ENCODE measurements at places on chromosomes 6 and 20.

DNA sequence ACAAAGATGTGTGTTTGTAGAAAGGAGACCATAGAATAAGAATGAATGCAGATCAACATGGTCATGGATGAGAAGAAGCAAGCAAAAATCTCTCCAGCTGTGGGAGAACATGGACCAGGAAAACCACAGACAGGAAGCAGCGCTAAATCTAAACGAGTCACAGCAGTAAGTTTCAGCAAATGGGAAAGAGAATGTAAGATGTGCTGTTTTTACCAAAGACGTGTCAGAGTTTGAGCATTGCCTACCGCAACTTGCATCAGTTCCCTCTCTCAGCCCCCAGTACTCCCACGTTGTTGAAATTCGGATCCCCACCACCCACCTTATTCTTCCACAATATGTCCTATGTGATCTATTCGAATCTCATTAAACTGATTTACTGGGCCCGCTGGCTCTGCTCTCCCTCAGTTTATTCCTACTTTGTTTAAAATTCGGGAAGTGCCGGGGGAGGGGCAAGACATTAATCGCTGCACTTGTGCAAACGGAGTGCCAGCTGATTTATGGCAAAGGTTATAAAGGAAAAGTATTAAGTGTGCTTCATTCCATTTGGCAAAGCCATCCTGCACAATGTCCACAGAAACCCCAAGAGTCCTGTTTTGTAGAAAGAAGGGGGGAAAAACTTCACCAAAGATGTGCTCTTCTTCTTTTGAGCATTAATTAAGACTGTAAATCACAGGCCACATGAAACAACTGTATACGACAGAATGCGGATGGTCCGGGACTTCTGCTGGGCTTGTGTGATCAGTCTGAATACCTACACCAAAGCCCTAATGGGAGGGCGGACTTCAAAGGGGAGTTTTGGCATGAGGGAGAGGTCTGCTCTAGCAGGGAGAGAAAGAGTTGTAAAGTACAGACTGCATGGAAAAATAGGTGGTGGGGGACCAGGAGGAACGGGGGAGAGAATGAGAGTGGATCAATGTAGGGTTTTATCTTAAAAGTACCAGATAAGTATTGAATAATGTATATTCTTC, 59.1 kb upstream of the PRDM1 start:
- DNase-seq = no peak

GRCh38 chr6:4788953-4789584, 12.9 kb downstream of the CDYL start:
- no peak for DNase-seq

GRCh38 chr6:5091210-5092069, 6.3 kb downstream of the PPP1R3G start:
- no peak for DNase-seq

DNA sequence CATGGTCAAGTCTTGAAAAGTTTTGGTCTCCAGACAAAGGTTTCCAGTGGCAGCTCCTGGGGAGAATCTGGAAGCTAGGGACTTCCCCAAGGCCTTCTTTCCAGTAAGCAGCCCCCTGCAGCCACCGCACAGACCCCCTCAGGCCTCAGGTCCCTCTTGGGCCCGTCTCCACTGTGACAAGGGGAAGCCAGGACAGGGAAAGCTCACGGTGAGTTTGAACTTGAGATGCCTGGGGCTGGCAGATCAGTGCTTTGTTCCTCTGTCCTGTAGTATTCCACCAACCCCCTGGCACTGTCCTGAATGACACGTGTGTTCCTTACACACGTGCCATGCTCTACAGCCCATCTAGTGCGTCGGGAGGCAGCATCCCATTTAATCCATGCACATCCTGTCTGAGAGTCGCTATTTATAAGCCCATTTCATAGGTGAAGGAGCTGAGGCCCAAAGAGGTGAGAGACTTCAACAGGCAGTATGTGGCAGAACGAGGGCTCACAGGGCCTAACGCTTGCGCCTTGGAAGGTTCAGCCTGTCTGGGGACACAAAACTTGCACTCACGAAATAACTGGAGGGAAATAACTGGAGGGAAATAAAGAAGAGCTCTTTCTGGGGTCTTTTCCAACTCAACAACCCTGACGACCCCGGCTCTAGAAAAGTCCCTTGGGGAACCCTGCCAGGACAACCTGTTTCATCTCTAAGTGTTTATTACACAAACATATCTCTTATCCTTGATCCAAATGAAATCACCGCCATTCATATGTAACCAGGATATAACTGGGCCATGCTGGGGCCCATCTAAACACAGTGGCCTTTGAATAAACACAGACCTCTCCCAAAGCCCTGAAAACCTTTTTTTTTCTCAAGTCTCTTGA, 123.0 kb downstream of the BANF2 start:
- no peak for DNase-seq

GRCh38 chr20:9078826-9079731, 10.2 kb downstream of the PLCB4 start:
- DNase-seq = no peak

GRCh38 chr6:135179372-135179771, 1.7 kb upstream of the MYB start:
- DNase-seq = no peak

- DNase-seq = peak; percentile 97
Measured at GRCh38 chr20:38434770-38435554, at the start of gene SNHG17. Gene SNHG17 (minus strand): TSS chr20:38435328.

GRCh38 chr6:150368762-150369161, at the start of gene IYD:
Gene IYD (plus strand): TSS chr6:150369012. CDS start chr6:150369032, 20 bp downstream.
- DNase-seq = no peak

DNA sequence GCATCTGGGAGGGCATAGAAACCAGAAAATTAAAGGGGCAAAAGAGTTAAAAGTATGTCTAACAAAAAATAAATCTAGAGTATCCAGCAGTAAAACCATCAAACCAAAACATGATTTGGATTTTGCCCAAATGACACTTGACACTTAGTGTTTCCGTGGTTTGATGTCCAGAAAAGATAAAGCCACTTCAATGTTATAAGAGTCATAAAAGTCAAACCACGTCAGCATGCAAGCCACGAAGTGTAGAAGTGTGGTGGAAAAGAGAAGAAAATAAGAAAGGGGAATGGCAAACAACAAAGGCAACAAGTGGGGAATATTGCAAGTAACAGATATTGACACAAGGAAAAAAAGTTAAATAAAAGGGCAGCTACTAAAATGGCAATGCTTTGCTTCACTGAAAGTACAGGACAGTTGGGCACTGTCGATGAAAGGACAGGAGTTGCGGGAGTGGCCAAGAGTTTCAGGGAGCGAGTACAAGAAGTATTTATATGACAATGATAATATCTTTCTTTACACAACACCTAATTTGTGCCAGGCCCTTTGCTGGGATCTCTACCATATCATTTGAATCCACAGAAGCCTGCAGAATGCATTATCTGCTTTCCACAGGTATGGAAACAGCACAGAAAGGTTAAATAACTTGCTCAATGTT, 6.3 kb upstream of the HDDC2 start:
- no peak for DNase-seq

GRCh38 chr20:46132705-46133120, 14.6 kb downstream of the CD40 start:
- peak; percentile 65 for DNase-seq

DNA sequence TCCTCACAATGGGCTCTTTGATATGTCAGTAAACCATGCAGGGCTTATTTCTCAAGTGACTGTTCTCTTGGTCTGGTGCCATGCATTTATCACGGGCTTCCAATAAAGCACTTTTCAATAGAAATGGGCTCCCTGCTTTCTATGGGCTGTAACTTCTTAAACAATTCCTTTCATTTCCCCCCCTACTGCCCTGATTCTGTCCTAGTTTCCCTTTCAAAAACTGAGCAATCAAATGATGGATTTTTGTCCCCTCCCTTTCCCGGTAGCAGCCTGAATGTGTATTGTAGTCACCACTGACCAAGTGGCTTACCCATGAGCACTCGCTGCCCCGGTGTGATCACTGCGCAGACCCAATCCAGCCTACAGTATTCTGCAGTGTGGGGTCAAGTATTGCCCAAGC, 13.9 kb downstream of the RPS10 start:
- DNase-seq = no peak

DNA sequence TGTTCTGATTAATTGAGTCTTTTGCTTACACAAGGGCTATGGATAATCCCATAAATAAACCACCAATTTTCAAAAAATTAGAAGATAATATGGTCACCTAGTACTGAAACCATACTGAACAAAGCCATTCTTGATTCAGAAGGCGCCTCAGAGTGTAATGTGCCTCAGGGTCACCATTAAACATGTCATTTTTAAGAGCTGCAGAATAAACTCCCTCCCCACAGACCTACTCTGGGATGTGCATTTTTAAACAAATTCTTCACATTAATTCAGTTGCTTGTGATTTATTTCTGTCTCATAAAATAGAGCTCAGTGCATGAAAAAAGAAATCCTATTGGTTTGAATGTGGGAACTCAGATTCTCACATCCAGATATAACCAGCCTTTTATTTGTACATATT, 202.1 kb upstream of the HEY2 start:
- DNase-seq = no peak

DNA sequence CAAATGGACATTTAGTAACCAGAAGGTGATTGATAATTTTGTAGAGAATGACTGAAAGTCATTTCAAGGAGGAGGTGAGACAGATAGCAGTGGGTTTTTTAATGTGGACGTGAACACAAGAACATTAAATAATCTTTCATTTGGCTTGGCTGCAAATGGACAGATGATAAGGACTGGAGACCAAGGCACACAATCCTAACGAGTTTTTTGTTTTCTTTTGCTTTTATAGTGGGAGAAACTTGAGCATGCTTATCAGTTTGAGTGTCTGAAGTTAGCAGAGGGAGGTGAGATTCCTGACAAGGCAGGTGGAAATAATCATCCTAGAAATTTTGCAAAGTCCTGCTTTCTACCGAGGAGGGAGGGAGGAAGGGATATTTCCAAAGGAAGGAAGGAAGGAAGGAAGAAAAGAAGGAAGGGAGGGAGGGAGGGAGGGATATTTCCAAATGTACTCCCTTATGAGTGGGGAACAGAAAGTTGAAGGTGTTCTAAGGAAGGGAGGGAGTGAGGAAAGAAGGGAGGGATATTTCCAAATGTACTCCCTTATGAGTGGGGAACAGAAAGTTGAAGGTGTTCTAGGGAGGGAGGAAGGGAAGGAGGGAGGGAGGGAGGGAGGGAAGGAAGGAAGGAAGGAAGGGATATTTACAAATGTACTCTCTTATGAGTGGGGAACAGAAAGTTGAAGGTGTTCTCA, 63.1 kb downstream of the RNF217 start:
- DNase-seq = no peak

GRCh38 chr20:23005776-23006175, 29.3 kb upstream of the SSTR4 start:
- peak; percentile 26 for DNase-seq

GRCh38 chr6:79193971-79194370, 40.5 kb downstream of the HMGN3 start:
- no peak for DNase-seq

DNA sequence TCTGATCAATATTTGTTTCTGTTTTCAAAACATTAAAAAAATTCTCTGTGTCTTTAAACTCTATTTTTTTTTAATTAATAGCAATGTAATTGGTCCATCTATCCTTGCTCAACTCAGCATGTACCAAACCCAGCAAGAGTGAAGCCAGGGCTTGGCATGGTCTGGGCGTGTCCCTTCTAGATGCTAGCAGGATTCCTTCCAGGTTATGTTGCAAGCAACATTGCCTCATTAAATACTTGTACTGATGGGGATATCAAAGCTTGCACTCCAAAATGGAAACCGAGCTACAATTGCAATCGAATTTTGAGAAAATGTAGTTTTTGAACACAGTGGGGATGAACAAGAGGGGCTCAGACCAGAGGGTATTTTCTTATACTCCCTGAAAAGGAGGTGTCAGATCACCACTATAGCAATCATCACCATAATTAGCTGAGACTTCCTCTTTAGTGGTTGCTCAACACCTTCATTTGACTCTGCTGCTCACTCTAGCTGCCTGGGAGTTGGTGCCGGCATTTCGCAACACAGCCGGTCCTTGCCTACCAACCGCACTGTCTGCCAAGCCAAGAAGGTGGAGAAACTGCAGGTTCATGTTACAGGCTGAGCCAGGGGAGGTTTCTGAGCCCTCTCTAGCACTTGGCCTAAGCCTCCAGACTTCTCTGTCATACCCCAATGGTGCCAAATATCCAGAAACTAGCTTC, 67.8 kb upstream of the RALGAPA2 start:
- DNase-seq = peak; percentile 8

DNA sequence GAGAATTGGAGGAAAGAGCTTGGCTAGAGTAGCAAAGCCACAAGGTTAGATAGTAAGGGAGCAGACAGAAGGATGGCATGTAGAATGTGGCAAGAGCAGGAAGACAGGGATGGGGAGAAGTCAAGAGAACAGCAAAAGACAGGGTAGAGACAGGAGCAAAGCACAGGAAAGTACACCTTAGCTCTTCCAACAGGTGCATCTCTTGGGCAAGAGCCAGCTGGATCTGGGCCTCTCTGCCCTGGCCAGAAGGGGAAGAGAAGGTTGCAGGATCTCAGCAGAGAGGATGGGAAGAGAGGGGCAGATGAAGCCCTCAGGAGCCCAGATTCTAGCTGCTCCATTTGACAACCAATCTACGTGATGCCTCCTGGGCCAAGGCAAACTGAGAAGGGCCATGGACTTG, 16.7 kb downstream of the SCUBE3 start:
- no peak for DNase-seq

DNA sequence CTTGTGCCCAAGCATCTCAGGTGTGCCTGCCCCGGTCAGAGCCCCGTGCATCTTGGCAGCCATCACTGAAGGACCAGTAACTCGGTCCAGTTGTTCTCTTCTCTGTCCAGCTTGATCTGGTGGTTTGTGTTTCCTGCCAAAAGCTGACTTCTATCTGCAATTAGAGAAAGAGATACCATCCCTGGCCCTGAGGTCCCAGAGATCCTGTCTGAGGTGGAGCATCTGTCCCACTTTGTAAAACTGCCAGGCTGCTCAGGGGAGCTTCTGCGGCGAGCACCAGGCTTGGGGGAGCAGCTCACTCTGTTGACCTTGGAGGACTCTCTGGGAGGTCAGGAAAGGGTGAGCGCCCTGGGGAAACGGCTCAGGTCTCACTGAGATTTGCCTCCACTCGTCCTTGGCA, 35.1 kb downstream of the MYT1 start:
- no peak for DNase-seq

DNA sequence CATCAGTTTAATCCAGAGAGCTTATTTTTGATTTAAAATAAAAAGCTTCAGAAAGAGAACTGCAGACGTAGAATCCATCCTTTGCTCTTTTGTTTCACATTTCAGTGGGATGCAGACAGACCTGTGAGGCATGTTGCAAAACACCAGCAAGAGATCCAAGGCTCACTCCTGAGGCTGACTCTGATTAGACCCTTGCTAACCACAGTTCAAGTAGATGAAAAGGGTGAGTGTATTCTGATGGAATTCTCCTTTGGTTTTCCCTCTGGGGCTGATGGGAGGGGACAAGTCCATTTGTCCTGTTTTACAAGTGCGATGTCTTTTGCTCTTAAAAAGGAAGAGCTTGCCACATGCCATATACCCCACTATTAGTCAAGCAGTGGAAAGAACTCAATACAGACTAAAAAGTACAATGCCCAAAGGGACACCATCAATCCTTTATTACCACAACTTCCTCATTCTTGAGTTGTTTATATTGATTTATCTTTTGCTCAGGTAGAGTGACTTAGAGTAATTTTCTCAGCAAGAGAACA, 772.7 kb downstream of the MAFB start:
- DNase-seq = no peak

GRCh38 chr6:153312634-153313033, 181.6 kb upstream of the RGS17 start:
- peak; percentile 67 for DNase-seq

- DNase-seq = peak; percentile 14
Measured at GRCh38 chr6:130009146-130009545, 9.2 kb upstream of the L3MBTL3 start.

- DNase-seq = no peak
Measured at GRCh38 chr6:72559555-72559954, 62.3 kb upstream of the KCNQ5 start.

Measured in fibroblast of pulmonary artery (primary cell).